ENCODE measurements at places on chromosomes 6 and 20.

GRCh38 chr6:160742090-160742489, 40.0 kb downstream of the PLG start:
- DNase-seq: no peak

GRCh38 chr6:14673201-14673600, 555.6 kb downstream of the CD83 start:
- no peak for DNase-seq

- no peak for DNase-seq
These were observed 29.0 kb upstream of the SRF start for GRCh38 chr6:43142101-43142500.

- no peak for DNase-seq
These were observed 28.2 kb upstream of the KCNB1 start for GRCh38 chr20:49510562-49511122.

DNA sequence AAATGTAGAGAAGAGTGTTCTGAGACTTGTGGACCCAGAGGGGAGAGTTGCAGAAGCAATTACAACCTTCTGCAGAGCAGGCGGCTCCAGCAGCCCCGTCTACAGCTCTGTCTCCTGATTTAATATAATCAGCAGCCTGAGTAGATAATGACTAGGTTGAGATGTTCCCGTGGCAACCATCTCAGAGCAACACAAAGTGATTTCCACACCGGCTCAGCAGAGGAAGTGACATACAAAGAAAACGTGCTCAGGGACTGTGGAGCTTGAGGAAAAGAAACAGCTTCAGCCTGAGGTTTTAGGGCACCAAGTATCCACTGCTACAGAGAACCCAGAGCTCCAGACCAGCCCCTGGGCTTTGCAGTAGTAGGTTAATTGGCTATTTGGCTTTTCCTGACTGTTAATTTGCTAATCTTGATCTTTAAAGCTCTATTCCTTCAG, 136.4 kb downstream of the MTFR2 start:
- DNase-seq: peak; percentile 56

DNA sequence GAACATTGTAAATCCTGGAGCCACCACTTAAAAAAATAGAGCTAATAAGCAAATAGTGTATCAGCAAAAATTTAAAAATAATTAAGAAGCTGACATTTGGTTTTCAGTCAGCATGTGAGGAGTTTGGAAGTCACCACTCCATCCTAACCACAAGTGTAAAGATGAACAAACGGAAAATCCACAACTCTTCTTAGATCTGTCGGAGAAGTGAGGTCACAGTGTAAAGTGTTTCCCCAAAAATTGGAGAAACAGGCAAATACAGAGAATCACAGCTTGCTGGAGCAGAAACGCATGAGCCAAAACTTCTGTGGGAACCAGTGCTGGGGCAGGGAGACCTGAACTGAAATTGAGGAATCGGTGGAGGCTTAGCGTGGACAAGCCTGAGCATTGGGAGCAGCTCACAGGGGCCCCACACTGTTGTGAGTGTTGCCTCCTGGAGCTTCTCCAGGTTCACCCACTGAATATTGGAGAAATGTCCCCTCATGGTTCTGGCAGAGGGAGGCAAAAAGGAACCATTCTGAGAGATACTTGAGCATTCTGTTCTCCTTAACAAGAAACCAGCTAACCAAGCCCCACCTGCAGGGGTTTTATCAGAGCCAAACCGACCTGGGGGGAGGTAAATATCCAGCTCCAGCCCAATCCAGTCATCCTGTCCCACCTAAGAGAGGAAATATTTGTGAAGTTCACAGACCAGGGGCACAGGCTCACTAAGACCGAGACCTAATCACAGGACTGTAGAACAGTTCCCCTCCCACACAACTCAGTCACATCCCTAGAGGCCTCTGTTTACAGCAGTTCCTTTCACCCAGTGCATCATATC, 192.0 kb downstream of the ERMARD start:
- DNase-seq: no peak

DNA sequence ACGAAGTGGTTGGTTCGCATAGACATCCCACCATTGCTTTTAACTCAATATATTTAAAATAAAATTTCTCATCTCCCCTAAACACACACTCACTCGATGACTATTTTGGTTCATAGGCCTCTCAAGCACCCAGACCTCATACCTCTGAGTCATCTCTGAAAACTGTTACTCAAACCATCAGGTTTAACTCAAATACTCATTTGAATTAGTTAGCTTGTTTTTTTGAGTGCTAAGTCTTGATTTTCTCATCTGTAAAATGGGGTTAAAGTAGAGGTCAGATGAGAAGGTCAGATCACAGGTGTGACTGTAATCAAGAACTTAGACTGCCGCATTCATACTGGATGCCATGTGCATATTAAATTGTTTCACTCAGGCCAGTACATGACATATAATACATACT, 243.9 kb upstream of the TENT5A start:
- DNase-seq: no peak

DNA sequence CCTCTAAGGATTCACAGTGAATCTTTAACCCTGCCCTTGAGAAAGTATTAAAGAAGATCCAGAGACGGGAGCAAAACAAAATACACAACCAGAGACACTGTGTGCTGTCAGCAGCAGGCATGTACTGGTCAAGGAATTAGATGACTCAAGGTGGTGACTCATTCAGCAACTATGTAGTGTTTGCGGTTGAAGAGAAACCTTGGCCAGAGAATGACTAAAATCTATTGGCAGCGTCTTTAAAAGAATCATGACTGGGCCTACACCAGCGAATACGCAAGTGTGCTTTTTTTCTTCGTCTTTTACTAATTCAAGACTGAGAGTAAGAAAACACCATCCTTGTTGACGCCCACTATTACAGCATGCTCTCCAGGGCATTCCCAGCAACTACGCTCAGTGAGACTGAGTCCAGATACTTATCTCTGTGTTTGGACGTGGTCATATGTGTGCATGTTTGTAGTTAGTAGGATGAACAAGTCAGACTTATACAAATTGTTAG, 72.4 kb upstream of the BACH2 start:
- DNase-seq: no peak

GRCh38 chr6:7048894-7049293, 58.9 kb upstream of the RREB1 start:
- peak; percentile 65 for DNase-seq

DNA sequence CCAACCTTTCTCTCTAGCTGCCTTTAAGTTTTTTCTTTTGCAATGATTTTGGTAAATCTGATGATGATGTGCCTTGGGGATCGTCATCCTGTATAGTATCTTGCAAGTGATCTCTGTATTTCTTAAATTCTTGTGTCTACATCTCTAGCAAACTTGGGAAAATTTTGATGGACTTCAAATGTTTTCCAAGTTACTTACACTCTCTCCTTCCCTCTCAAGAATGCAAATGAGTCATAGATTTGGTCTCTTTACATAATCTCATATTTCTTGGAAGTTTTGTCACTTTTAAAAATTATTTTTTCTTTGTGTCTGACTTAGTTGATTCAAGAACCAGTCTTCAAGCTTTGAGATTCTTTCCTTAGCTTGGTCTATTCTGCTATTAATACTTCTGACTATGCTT, 176.4 kb downstream of the TBC1D32 start:
- no peak for DNase-seq

DNA sequence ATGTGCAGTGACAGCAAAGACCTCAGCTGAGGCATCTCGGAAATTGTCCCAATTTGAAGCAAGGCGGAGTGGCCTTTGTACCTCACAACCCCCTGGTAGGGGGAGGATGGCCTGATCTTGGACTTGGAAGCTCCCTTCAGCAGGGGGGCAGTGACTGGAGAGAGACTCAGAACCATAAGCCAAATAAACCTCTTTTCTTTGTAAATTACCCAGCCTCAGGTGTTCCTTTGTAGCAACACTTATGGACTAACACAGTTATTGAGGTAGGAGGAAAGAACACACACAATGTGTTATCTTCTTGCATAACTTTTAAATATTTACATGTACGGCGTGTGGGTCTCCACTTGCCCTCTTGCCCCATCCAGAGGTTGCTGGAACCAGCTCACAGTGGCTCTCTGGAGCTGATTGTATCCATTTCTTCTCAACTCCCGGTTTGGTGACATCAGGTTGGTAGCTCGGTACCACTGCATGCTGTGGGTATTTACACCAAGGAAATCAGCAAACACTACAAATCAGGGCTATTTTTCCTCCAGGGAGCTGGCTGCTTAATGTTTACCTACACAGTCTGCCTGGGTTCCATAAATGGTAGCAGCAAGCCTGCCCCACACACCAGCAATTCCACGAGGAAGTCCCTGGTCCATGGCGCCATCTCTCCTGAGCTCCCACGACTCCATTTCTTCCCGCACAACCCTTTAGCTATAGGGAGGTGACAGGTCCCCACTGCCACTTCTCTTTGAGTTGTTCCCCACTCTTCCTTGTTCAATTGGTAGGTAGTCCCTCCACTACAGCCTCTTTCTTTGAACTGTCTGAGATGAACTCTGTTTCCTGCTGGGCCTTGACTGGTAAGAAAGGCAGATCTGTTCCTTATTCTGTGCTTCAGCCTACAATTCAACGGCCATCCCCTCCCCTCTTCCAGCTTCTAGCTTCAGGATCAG, 54.3 kb upstream of the TASP1 start:
- DNase-seq: no peak

GRCh38 chr6:52310932-52311331, 26.4 kb upstream of the MCM3 start:
- DNase-seq: peak; percentile 33

- no peak for DNase-seq
These were observed 350.7 kb upstream of the RNF24 start for GRCh38 chr20:4366076-4366475.

- DNase-seq: no peak
These were observed 107.6 kb upstream of the MCHR2 start for GRCh38 chr6:100101644-100102043.

DNA sequence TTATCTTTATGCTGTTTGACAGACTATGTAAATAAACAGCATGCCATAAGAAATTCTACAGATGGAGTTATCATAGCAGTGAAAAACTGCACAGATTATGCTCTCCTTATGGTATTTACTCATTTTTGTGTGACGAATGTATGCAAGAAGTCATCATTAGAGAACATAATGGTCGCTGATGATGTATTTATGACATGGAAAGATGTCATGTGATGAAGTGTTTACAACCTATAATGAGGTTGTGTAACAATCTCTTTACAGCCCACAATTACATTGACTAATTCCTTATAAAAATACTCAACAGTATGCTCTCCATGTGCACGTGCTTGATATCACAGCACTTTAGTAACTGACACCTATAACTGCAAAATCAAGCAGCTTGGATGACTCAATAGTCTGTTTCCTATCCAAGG, 192.4 kb downstream of the BMP2 start:
- no peak for DNase-seq
